ENCODE measurements at places on chromosomes 12 and 14.
A peak's percentile ranks its signal among the peaks of the same experiment; 100 is the strongest.

- DNase-seq = no peak
Measured at GRCh38 chr14:65072937-65073336, 29.4 kb downstream of the MAX start.

- no peak for DNase-seq
Measured at GRCh38 chr12:90292183-90292582, 583.5 kb upstream of the ATP2B1 start.

GRCh38 chr14:36604757-36605505, 22.5 kb upstream of the NKX2-8 start:
- DNase-seq = peak; percentile 63

DNA sequence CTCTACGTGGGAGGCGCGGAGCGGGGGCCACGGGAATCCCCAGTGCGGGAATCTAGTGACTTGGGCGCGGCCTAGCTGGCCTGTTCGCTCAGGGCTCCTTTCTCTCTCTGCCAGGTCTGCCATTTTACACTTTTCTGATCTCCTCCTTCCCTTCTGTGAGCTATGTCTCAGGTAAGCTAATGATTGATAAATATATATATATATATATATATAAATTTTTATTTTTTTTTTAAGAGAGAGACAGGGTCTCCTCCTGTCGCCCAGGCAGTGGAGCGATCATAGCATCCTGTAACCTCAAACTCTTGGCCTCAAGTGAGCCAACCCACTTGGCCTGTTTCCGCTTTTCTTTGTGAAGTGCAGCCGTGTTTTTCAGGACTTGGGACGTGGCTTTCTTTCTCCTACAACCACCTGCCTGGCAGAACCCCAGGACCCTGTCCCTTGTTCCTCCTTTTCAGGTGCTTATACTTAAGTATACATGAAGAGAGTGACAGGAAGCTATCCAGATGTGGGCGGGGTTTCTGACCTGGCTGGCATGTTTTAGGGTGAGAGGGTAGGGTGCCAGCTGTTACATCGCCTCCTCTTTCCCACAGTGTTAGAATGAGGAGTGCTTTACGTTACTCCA, 547 bp downstream of the ZNF140 start:
- DNase-seq = no peak

GRCh38 chr12:86213012-86213411, 43.2 kb downstream of the MGAT4C start:
- no peak for DNase-seq

DNA sequence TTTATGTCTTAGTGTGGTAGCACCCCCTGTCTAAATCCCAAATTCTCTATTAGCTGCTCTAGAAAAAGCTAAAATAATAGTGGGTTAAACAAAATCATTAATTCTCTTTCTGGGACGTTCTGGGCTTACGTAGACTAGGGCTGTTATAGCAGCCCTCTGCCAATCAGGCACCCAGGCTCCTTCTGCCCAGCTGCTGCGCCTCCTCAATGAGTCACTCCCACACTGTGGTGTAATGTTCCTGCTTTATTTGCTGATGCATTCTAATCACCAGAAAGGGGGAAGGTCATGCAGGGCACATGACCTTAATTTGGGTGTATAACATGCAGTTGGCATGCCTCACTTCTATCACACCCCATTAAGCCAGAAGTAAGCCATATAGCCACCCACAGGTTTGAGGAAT, 294.5 kb downstream of the GALC start:
- no peak for DNase-seq

DNA sequence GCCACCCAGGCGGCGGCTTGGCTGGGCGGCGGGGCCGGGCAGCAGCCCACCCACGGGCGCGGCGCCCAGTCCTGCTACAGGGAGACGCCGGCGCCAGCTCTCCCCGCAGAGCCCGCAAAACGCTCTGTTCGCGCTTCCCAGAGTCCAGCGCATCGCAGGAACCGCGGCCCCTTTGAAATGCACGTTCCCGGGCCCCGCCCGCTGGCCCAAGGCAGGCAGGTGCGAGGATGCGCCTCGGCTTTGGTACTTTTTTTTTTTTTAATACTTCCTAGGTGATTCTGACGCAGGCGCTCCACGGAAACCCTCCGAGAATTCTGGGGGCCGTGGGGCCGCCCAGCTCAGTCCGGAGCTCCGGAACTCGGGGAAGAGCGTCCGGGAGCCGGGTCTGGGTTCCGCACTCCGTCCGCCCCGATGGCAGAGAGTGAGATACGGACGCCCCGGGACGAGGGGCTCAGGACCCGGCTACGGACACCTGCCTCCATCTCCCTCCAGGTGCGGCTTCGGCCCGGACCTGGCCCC, 483 bp downstream of the POC1B start:
- DNase-seq = no peak

DNA sequence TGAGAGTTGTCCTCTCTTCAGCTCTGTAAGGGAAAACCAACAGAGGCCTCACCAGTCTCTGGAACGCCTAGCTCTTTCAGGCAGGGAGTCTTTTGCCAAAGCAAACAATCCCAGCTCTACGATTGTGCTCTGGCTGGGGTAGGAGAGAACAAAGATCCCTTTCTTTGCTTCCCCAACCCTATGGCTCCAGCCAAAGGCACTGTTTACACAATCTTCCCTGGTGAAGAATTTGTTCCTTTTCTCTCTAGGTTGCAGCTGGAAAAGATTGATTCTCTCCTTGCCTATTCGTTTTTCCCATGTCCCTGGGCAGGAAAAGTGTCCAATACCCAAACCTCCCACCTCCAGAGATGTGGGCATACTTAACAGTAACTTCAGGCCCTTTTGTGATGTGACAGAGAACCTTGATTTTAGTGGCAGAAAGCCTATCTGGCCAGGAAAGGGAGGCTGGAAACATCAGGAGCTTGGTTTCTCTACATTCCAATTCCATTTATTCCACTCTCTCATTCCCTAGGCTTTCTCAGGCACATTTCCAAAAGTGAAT, 16.8 kb downstream of the ATP5MC2 start:
- DNase-seq = no peak

- peak; percentile 25 for DNase-seq
Measured at GRCh38 chr14:63174760-63175191, 29.5 kb upstream of the RHOJ start.

- DNase-seq = no peak
Measured at GRCh38 chr14:55724736-55725135, 144.7 kb downstream of the KTN1 start.

- DNase-seq = no peak
Measured at GRCh38 chr14:63470962-63471793, 72.0 kb downstream of the PPP2R5E start.

DNA sequence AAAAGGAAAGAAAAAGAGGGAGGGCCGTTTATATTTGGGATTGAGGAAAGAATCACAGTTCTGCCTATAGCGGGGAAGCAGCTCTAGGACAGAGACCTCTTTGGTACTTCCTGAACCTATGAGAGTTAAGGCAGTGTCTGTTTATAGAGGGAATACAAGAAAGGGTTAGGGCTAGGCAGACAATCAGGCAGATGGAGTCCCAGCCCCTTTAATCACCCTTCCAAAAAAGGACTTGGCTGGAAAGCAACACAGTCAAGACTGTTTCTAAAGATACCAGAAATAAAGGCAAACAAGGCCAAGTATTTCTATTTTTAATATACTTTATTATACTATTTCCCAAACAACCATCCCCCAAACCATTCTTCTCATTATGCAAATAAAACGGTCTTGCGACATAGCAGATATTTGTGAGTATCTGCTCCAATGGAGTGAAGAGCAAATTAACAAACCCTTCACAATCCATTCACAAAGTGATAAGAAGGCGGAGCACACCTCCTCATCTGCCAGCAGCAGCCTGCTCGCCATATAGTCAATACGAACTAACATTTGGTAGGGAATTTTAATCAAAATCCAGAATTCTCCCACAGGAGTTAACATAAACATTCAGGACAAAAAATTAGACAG, 697 bp upstream of the GRIP1 start:
- DNase-seq = no peak

- no peak for DNase-seq
Measured at GRCh38 chr12:18323159-18323558, 61.8 kb downstream of the PIK3C2G start.

GRCh38 chr12:111445726-111446581, 40.2 kb downstream of the SH2B3 start:
- no peak for DNase-seq

DNA sequence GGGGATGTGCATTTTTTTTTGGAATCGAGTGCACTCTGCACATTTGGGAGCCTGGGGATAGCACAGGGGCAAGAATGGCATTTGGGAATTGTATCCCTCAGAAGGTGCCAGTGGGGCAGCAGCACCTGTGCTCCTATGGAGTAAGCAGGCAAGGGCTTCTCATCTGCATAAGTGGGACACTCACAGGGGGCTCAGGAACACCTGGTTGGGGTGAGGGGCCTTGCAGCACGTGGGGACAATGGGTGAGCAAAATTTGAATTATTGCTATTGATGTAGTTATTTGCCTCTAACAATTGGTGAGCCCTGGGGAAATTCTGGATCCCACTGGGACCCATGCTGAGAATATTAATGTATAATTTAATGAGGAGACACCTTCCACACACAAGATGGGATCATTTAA, 274.2 kb downstream of the TTC6 start:
- no peak for DNase-seq

DNA sequence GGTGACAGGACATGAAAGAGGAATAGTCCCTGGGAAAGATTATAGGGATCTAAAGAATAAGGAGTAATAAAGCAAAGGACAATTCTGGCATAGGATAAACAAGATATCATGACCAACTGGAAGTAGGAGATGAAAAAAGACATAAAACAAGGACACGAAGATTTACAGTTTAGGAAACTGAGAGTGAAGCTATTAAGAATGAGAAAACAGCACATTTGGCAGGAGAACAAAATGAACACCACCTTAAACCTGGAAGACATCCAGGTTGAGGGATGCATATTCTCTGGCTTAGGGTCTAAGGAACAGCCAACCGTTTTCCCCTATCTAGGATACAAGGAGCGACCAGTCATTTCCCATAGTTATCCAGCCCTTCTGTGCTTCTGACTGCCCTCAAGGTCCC, 1.9 kb downstream of the TRIP11 start:
- DNase-seq = no peak

DNA sequence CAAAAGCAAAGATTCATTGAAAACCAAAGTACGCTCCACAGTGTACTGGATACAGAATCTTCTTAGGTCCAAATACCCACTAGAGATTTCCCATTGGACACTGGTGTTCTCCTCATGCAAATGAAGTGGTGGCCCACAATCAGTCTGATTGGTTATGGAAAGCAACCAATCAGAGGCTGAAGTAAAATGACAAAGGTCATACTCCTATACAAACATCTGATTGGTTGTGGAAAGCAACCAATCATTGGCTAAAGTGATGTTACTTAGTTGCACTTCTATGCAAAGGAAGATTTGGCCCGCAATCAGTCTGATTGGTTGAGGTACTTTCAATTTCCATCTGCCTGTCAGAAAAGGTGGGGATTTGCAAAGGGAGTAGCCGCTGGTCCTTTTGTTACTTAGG, 1.3 kb upstream of the WASHC3 start:
- no peak for DNase-seq

DNA sequence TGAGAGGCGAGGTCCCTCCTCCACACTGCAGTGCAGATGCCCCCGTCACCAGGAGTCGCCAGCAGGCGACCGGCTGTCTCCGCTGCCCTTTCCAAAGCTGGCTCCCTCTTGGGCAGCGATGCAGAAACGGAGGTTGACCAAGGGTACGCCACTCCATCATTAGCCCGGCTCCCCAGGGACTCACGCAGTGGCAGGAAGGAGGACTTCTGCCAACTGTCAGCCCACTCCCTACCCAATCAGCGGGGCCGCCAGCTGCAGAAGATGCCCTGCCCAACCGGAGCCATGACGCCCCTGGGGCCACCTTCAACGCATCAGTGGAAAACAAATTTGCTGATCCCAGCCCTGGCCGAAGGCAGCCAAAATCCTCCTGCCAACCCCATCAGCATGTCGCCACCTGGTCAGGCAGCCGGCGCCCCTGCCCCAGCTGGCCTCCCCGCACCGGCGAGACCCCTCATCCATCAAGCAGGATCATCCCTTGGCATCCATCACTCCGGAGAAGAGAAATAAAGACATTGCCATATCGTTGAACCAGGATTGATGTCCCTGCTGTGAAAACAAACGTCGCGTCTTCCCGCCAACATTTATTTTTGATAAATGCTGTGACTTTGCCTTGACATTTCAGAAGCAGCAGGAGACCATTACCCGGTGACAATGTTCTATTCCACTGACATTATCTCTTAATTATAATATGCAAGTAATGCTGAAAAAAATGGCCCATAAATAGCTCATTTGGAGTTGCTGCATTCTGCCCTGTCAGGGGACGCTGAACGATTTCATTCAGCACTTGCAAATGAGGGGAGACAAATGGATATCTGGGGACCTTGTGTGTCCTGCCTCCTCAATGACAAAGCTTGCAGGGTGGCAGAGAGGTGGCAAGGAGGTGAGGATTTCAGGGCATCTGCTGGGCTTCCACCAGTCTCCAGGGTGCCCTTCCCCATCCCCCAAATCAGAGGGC, 105.1 kb downstream of the SCARB1 start:
- DNase-seq = no peak

- DNase-seq = no peak
Measured at GRCh38 chr14:67191768-67192290, 2.6 kb downstream of the GARIN2 start.

- no peak for DNase-seq
Measured at GRCh38 chr12:57280211-57281062, 29.4 kb upstream of the STAC3 start.

DNA sequence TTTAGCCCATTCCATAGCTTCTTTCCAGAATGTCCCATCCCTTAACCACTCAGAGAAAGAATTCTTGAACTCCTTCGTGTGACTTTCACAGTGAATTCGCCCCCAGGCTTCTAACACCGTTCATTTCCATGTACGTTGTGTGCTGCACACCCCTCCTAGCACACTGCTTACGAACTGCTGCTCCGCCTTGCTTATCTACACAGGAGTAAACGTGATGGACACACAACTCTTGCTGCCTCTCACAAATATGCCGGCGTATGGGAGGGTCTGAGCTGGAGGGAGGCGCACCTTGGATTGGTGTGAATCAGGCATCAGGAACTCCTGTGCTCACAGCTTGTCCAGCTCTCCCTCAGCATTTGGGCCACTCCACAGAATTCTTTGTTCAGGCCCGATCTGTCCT, 3.9 kb upstream of the ADGRD1 start:
- DNase-seq = no peak

- no peak for DNase-seq
Measured at GRCh38 chr14:28719130-28719529, 47.5 kb upstream of the FOXG1 start.
